ENCODE measurements at places on chromosomes 2 and 18.

DNA sequence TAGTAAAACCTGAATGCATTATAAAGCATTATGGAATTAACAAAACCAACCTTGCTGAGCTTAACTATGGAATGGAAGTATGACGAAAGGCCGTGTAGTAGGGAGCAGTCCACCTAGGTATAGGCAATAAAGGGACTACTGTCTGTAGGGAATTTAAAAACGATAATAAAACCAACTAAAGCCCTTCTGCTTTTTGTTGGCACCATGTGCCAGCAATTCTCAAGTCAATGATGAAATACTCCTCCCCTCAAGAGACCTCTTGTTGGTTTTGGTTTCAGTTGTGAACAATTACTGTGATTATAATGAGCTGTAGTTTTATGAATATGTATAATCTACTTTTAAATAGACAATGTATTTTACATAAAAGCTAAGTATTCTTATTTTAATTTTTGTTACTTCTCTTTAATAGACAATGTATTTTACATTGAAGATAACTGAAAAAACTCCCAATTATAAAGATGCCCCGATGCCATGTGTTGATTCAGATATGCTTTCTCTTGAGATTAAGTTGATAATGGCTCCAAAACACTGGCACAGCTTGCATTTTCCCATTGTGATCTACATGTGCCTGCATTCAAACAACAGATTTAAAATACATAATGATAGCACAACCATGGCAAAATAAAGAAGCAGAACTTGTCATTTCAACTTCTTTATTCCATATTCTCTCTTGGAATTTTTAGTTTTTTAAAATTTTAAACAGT is 55.5 kb upstream of the ZDBF2 start:
- no peak for DNase-seq

DNA sequence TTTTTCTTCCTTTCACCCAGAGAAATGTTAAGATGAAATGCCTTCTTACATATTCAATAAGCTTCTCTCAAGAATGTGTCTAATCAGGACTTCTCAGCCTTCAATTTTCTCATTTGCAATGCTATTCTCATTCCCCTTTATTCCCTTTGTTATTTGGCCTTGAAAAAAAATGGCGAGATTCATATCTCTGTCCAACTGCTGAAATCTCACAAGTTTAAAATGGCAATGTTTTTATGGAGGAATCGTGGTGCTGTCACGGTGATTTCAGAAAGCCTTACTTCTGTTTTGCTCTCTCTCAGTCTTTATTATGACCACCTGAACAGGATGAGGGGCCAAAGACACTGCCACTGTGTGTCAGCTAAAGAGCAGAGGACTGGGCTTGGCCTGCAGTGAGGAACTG is 928.5 kb downstream of the DCC start:
- DNase-seq, result no peak

DNA sequence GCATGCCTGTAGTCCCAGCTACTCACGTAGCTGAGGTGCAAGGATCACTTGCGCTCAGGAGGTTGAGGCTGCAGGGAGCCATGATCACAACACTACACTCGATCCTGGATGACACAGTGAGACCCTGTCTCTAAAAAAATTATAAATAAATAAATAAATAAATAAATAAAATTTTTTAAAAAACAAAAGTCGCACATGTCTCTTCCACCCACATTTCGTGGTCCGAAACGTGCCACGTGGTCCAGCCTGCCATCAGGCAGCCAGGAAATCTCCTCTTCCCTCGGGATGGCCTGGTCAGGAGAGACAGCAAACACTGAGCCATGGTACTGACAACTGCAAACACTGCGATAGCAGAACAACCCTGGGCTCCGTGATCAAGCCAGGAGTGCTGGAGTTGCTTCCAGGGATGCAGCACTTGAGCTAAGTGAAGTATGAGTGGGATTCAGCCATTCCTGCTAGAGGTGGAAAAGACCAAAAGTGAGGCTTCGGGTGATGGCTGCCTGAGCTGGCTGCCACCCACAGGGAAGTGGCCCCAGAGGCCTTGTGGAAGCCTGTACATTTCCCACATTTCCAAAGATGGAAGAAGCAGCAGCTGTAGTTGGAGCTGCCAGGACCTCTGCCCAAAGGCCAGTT is 193.1 kb downstream of the SMAD2 start:
- no peak for DNase-seq

GRCh38 chr2:135023886-135024485 is 23.3 kb downstream of the MAP3K19 start:
- no peak for DNase-seq

DNA sequence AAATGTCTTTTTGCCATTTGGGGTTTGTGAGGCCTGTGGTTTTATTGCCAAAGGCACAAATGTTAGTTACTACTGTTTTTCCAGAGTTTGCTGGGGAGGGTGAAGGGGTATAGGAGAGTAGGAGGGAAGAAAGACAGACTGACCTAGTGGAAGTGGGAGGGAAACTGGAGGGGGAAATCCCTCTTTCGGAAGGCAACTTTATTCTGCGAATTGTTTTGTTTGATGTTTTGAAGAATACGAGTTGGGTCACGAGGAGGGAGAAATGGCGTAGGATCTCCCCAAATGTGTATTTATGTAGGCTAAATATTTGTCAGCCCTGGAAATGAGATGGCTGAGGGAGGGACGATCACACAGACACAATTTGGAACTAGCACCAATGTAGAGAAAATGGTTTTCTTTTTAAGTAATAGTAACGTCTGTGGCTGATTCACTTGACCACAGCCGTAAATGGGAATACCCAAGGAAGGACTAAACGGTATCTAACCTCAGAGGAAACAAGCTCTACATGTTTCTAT is 172.3 kb downstream of the ICOS start:
- DNase-seq, result no peak

GRCh38 chr2:49845021-49845420 is 690.7 kb upstream of the FSHR start:
- DNase-seq, result no peak

- DNase-seq, result no peak
These were observed 27.7 kb upstream of the CYP27A1 start for GRCh38 chr2:218754201-218754600.

GRCh38 chr2:26346454-26347053 is at the start of gene ADGRF3:
ADGRF3 (minus strand) TSS chr2:26346789; CDS start chr2:26346234, 555 bp downstream.
- peak; percentile 49 for DNase-seq

- DNase-seq, result no peak
These were observed 44.1 kb downstream of the TMEM163 start for GRCh38 chr2:134674687-134675086.

DNA sequence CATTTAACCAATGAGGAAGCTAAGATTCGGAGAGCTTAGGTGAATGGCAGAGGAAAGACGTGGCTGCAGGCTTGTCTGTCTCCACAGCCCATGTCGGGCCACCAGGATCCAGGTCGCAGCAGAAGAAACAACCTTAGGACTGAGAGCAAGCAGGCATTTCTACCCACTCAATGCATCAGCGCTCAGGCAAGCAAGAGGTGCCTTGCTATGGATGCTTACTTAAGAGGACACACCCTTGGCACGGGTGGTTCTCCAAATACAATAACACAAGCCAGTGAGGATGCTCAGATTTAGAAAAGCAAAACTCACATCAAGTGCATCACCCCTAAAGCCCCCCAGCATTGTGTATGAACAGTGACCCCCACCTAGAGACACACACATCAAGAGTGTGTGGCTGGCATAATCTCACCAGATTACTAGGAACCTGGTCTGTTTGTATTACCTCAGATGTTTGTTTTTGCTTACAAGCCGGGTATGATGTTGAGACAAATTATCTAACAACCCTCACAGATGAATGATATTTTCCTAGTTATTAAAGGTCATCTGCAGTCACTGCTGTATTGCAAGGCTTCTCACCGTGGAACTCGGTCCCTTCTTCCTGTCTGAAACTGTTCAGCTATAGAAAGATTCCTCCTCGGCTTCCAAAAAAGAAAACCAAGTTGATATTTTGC is 34.2 kb upstream of the NPAS2 start:
- DNase-seq, result no peak
